Stimulated activated CD8-positive, alpha-beta memory T cell treated with anti-CD3 and anti-CD28 coated beads, Interleukin-2, amount 100 ng/mL, for 48 hours (primary cell): ENCODE measurements at places on chromosomes 11 and 22.

GRCh38 chr22:17946662-17947367, 77.5 kb downstream of the MICAL3 start:
- no peak for DNase-seq

DNA sequence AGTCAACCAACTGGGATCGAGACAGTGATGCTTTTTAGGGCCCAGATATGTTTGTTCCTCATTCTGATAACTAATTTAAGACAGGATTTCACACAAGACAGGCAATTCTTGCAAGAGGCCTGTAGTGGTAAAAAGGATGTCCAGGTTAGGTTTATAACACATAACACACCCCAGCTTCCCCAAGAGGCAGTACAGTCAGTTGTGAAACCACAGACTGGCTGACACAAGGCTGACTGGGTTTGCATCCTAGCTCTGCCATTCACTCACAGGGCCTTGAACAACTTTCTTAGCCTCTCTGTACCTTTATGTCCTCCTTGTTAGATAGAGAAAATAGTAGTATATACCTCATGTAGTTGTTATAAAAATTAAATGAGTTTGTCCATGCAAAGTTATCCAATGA, 55.0 kb upstream of the PTH start:
- no peak for DNase-seq

- no peak for DNase-seq
Observed at GRCh38 chr11:106480581-106481190, 403.2 kb downstream of the AASDHPPT start.

- DNase-seq = no peak
Observed at GRCh38 chr11:111327908-111328624, 29.7 kb downstream of the POU2AF3 start.

GRCh38 chr11:924406-925157, 1.1 kb upstream of the AP2A2 start:
- DNase-seq = no peak

DNA sequence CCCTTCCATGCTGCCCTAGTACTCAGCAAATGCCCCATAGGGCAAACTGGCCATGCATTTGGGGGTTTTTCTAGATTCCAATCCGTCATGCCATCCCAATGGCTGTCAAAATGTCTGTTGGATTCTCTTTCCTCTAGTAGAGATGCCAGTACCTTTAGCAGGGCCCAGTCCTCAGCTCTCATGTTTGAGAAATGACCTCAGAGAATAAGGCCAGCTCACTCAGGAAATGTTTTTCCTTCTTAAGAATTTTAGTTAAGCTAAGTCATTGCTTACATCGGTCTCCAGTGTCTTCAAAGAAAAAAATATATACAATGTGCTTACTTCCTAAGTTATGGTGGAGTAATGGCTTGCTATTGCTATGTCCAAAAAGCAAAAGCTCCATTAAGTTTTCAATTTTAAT, 14.1 kb upstream of the ALKBH3 start:
- no peak for DNase-seq

GRCh38 chr11:63609971-63610580, 4.2 kb downstream of the PLAAT3 start:
- DNase-seq = no peak

GRCh38 chr11:75352588-75353206, 1.2 kb upstream of the ARRB1 start:
- DNase-seq = no peak

- no peak for DNase-seq
Observed at GRCh38 chr11:21948876-21949275, 244.0 kb upstream of the ANO5 start.

GRCh38 chr11:10777806-10778205, 26.8 kb downstream of the CTR9 start:
- DNase-seq = no peak

GRCh38 chr22:23557036-23557435, 23.1 kb downstream of the IGLL1 start:
- DNase-seq = no peak

- DNase-seq = no peak
Observed at GRCh38 chr22:35743326-35743860, 25.7 kb downstream of the APOL5 start.
